NCI-H1694 (cell line): ENCODE measurements at places on chromosomes 4 and X.

DNA sequence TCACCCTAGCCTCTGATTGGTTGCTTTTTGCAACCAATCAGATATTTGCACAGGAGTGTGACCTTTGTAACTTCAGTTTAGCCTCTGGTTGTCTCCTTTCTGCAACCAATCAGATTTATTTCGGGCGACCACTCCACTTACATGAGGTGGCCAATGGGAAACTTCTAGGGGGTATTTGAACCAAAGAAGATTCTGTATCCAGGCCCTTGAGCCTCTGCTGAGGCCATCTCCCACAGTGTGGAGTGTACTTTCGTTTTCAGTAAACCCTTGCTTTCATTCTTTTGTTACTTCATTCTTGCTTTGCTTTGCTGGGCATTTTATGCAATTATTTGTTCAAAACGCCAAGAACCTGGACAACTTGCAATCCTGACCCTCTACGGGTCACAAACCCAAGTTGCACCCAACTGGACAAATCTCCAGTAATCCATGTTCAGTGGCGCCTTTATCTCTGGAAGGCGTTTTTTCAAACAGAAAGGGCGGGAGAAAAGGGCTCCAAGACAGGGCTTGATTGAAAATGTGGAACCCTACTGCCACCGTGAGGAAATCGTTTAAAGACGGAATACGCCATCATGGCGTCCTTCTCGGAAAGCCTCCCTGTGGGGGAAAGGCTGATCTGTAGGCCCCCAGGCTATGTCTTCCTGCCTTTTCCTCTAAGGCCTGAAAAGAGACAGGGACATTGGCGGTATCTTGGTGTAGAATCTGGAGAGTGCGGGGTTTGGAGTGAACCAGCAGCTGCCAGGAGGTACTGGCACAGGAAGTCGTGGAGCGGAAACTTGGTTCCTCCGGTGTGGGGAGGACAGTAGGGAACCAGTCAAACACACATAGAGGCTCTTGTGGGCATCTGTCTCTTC is 184.6 kb downstream of the OR13H1 start:
- no peak for DNase-seq

GRCh38 chrX:136658151-136658550 is 10.2 kb downstream of the CD40LG start:
- DNase-seq, result no peak

GRCh38 chr4:10034136-10034535 is 12.8 kb upstream of the SLC2A9 start:
- DNase-seq, result no peak

DNA sequence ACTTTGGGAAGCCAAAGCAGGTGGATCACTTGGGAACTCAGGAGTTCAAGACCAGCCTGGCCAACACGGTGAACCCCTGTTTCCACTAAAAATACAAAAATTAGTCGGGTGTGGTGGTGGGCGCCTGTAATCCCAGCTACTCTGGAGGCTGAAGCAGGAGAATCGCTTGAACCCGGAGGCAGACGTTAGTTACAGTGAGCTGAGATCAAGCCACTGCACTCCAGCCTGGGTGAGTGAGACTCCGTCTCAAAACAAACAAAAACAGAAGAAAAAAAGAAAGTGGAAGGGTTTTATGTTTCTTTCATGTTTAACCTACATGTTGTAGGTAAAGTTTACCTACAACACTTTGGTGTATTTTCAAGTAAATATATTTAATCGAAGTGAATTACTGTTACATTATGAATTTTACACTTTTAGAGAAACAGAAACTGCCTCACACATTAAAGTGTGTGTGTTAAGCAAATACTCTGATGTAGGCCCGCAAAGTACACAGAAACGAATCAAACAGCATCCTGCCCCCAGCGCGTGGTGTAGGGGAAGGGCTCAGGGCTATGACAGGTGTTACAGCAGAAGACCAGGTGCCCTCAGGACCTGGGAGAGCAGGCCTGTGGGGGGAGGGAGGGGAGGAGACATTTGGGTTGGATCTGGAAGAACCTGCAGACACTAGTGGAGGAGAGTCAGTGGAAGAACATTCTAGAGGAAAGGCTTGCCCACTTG is 39.0 kb downstream of the PTTG2 start:
- DNase-seq, result no peak

DNA sequence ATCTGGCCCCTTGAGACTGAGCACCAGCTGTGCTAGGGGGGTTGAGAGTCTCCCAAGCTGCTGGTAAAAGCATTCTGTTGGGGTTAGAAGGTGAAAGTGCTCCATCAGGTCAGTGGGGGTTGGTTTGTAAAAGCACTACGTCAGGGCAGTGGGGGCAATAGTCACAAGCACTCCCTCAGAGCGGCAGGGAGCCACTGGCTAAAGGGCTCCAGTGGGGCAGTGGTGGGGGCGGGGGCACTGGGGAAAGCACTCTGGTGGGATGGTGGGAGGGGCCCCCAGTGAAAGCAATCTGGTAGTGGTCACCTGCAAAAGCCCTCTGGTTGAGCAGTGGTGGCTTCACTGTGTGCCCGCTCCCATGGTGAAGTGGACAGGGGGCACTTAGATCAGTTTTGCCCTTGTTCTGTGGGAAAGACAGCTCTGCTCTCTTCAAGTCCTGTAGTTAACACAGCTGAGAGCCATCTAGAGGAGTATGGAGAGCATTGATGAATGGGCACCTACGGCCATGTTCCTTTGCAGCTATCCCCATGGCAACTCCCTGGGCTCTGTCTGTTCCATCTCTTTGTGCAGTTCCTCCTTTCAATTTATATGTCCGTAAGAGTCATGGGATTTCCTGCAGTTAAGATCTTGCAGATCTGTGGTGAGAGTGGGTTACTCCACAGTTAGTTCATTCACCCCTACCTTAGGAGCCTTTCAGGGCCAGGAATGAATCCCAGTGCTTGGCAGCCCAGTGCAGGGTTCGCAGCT is 106.4 kb downstream of the SH3BGRL start:
- DNase-seq, result no peak

DNA sequence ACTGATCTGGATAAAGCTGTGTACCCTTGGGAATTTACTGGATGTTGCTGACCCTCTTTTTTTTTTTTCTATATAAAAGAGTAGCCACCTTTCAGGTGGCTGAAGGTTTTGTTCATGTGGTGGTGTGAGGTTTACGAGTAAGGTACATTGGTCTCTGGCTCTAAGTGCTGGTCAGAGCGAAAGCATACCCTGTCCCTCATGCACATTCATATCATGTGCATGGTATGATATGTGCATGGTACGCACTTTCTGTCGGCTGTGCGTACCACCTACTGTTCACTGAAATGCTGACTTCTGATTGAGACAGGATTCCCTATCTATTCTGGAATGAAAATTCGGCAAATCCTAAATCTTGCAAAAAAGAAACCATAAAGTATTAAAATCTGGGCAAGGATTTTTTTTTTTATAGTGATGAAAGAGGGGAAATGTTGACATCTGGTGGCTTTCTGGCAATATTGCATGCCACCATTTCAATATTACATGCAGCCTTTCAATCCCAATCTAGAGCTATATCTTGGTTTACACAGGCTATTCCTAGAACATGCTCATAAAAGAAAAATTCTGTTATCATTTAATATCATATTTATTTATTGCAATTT is 32.8 kb downstream of the FAM149A start:
- no peak for DNase-seq

GRCh38 chrX:153061732-153062131 is 5.5 kb downstream of the PNMA3 start:
- DNase-seq, result no peak

- DNase-seq, result no peak
Observed at GRCh38 chrX:10636337-10636736, 16.0 kb upstream of the MID1 start.

- DNase-seq, result no peak
Observed at GRCh38 chr4:140720387-140721304, 35.5 kb downstream of the TBC1D9 start.

DNA sequence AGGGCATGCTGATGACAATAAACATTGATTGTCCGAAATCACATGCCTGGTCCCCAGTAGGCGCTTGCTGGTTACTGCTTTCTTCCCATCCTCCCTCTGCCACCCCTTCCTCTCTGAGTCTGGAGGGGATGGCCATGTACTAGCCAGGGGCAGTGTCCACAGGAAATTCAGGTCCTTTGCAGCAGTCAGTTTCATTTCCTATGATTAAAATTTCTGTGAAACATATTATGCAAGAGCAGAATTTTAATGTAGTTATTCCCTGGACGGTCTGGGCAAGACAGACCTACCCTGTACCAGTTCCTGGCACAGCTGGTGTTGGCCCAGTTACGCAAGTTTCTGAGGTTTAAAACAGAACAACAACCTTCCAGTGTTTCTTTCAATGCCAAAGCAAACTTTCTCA is 28.2 kb upstream of the TLR2 start:
- DNase-seq, result no peak

GRCh38 chrX:54223581-54223980 is 40.5 kb upstream of the FAM120C start:
- no peak for DNase-seq

DNA sequence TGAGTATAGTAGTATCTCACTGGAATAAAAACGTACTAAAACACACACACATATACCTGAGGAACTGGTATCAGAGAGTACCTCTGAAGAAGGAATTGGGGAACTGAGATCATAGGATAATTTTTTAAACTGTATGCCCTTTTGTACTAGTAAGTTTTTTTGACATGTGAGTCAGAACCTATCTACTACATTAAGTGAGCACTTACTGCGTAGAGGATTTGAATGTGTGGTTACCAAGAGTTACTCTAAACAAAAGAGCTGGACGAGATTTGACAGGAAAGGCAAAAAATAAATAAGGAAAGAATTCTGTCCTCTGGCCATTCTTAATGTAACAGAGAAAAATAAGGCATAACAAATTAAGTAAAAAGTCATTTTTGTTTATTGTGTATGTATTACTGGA is 546.5 kb upstream of the FAT1 start:
- DNase-seq, result no peak

DNA sequence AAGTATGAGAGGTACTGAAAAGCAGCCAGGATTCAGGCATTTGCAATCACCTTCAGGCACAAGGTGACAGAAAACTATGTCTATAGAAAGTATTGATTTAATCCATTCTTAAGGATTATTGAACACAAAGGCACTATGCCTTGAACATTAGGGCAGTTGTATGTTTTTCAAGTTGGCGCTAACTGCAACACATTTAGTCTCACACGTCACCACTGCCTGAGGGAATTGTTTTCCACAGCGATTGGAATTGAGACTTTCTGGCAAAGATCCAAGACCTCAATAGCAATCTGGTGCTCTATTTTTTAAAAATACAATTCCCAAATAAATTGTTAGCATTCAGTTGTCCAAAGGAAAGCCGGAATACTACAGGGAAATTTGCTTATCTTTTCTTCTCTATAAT is 52.7 kb upstream of the FTHL17 start:
- no peak for DNase-seq

DNA sequence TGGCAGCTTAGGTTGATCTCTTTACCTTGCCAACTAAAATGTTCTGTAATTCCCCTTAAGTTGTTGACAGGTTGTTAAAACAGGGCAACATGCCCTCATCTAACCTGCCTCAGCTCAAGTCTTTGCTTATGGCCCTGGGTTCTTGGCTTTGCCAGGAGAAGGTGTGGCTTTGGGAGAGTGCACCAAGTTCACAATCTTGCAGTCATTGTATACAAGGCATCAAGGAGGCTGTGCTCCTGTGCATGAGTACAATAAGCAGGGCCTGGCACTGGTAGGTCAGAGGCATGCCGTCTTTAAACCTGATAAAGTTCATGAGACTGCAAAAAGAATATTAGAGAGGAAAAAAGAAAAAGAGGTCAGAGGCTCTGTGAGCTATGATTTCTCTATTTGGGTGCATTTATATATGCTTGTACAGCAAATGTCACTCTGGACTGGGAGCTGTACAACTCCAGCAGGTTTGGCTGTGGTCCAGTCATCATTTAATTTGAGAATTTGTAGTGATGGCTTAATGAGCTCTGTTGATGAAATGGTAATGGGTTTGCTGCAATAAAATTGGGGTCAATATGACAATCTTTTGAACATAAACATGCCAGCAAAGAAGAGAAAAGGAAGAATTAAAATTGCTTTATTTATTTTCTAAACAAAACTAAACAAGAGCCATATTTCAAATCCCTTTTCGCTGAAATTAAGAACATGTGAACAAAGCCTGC is 30.3 kb downstream of the AREG start:
- no peak for DNase-seq

DNA sequence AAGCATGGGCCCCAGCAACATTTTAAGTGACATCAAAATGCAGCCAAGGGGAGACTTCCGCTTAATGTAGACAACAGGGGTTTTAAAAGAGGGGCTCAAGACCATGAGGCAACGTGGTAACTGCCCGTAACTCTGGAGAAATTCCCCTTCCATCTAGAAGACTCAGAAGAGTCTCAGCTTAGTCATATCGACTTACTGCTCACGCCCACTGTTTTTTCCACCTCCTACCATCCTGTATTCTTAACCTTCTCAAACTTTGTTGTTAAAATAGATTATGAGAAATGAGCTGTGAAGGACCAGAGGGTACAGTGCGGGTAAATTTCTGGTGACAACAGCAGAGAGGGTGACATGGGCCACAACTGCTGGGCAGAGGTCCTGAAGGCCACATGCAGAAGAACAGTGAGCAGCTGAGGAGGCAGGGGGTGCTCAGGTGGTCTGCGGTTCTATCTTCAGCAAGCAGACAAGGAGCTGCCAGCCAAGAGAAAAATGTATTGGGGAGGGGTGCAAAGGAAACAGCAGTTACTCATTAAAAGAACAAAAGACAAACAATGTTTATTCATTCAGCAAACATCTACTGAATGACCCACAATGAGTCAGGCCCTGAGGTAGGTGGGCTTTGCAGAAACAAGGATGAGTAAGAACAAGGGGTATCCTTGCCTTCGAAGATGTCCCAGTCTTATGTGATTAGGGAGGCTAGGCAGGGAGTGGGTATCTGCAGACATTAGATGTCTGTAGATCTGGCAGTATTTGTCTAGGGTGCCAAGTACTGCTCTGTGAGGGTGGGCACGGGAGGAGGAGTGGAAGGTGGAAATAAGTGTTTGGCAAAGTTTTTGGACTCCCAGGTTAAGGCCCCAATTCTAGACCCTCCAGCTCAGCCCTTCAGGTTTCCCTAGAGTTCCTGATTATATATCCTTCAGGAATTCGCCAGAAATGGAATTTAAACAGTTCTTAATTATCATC is 175.3 kb downstream of the TSPAN5 start:
- no peak for DNase-seq

DNA sequence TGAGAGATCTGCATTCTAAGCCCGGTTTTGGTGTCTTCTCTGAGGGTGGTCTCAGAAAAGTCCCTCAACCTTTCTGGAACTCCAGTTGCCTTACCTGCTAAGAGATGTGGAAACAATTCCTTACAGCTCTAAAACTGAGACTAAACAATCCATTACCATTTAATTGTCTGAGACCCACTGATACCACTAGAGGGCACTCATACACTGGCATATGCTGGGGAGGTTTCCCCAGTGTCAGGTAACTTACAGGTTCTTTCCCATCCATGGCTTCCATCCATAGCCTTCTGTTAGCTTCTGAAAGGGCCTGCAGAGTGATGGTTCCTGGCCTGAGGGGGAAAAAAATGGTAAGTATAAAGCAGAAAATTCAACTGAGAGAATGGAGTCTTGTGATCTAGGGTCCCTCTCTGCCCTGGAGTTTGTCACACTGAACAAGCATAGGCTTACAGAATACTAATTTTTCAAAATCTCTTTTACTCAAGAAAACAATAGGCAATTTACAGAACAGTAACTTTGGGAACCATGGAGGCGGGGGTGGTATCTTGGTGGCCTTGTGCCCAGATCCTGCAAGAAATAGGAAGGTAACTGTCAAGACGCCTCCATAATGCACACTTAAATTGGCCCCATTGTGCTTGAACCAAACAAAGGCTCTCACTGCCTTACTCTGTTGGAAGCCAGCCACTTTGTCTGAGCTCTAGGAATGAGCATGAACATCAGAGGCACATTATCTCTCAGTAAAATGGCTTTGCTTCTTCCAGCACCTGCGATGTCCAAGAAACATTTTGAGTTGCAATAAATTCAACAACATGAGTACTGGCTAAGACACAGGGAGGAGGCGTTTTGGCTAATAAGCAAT is 236.1 kb downstream of the OPHN1 start:
- peak; percentile 29 for DNase-seq

GRCh38 chrX:34130980-34131744 is 952 bp downstream of the FAM47A start:
- DNase-seq, result no peak
